Stimulated activated CD4-positive, alpha-beta T cell treated with anti-CD3 and anti-CD28 coated beads, Interleukin-4, amount 100 ng/mL, for 48 hours (primary cell): ENCODE measurements at places on chromosomes 6 and 20.
A peak's percentile ranks its signal among the peaks of the same experiment; 100 is the strongest.

DNA sequence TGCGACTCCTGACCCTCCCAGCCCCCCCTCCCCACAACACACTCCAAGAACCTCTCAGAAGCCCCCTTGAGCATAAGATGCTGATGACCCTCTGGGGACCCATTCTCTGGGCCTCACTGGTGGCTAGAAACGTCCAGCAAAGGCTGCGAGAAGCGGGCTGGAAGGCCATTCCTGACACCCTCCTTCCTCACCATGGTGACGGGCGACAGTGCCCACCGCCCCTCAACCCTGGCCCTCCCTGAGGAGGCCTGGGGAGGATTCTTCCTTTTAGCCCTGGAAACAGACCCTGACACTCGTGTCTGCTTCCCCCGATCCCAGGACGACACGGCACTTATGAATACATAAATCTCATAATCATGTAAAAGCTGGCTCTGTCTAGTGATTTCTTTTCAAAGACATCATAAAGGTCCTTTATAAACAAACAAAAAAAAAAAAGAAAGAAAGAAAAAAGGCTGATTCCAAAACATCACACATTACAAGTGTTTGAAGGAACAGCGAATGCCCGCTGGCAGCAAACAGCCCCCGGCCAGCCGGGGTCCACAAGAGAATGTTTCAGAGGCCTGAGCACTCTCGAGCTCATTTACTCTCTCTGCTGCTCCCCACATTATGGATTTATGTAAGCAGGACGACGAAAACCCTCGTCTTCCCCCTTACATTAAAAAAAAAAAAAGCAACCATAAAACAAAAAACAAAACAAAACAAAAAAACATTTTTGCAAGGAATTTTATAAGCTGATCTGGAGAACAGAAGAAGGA, 40.7 kb downstream of the PREX1 start:
- no peak for DNase-seq

DNA sequence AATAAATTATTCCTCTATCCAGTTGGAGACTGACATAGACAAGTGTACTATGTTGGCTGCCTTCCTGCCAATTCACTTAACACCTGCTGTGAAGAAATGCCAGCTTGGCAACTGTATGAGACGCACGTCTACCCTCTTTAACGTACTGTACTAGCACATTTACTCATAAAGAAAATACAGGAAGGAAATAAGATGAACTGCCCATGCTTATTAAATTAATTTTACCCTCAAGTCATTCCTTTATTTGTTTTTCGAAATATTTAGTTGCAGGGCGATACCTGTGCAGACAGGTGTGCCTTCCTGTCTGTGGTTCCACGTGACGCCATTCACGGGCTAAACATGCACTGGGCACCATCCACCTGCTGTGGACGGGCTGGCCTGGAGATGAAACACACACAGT, 52.0 kb downstream of the PSMG4 start:
- DNase-seq: no peak

DNA sequence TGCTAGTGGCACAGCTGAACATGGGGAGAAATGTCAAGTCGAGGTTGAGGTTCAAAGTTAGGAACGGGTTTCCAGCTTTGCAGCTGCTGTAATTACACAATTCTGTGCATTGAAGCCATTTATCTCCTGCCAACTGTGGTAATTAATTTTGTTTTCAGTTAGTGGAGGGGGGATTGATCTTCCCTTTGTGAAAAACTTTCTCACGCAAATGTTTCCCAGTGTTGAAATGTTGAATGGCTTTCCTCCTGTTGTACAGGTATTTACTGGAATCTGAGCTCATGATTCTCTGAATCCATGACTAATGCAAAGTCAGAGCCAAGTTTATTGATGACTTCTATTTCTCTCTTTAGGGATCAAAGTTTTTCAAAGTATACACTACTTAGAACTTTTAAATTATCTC, 198.4 kb upstream of the SLC35B3 start:
- no peak for DNase-seq

- no peak for DNase-seq
Observed at GRCh38 chr6:98092331-98092730, 742.0 kb upstream of the POU3F2 start.

DNA sequence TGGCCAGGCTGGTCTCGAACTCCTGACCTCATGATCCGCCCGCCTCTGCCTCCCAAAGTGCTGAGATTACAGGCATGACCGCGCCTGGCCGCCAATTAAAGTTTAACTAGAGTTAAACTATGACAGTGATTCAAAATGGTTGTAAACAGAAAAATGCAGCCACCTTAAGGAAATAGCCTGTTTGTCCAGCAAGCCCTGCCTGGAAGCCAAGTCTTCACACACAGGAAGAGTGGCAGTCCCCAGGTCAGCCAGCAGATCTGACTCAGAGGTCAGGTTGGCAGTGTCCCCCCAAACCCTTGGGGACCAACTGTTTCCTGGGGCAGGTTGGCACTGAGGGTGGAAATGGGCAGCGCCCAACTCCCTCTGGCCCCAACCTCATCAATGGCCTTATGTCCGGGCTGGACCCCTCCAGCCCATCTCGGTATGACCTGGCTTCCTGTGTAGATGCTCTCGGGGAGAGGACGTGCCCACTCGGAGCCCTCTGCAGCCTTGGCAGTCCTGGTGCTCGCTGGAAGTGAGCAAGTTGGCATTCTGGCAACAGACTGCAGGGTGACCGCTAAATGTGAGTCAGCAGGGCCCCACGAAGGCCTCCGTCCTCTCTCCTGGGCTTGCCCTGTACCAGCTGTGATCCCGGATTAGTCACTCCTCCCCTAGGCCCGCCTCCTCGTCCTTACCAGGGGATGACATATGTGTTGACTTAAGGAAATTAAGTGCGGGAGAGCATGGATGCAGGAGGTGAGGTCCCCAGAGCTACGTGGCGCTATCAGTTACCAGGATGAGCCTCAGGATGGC, 9.7 kb upstream of the HSP90AB1 start:
- DNase-seq: peak; percentile 57

DNA sequence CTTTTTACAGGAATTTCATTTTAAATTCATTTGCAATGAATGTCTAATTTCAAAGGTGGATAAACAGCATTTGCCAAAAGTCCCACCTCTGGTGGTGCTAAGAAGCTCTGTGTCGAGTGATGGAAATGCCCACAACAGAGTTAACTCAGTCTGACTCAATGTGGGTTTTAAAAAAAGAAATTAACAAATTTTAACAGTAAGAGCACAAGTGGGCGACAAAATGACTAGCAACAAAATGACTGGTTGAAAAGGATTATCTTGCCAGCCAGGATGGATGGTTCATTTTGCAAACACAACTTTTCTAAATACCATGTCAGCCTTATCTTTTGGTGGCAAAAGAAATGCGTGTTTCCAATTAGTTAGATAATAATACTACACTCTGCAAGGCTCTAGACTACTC, 14.3 kb upstream of the TAGAP start:
- no peak for DNase-seq

GRCh38 chr20:23548408-23548807, 19.9 kb downstream of the CST9L start:
- DNase-seq: no peak

DNA sequence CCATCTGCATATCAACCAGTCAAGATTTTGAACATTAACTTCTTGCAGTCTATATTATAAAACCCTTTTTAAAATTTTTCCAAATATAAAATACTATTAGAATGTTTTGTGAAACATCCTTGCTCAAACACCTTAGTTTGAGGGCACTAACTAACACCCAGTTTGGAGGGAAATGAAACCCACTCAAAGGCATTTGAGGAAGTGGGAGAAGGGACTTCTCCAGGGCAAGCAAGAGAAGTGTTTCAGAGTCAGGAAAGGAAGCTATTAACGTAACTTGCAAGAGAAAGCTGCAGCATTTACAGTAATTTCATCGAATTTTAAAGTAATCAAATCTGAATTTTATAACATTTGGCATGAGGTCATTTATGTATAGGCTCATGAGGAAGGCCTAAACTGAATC, 21.3 kb downstream of the MTFR2 start:
- no peak for DNase-seq

DNA sequence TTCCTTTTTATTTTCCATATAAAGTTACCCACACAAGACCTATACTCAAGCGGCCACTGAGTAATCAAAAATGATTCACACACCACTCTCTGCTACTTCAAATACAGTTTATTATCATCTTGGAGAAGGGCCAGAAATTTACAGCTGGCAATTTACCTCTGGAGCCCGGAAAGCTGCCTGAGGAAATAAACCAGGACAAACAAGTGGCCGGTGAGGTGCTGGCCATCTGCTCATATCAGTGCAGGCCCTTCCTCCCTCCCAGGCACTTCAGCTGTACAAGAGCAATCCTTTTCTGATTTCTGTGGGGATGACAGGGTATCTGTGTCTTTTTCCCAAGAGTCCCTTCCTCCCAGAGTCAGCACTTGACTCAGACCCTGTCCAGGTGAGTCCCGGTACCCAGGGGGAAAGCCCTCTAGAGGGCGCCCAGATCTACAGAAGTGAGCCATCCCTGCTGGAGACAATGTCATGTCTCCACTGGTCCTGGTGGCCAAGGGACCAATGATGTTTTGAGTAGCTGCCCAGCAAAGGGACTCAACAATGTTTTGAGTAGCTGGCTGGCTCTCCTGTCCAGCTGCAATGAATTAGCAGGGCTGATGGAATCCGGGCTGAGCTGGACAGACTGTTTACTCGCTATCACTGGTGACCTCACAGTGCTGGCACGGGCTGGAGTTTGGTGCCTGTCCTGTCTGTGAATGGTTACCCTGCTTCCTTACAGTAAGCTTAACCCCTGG, 23.6 kb downstream of the LRP11 start:
- DNase-seq: peak; percentile 32

DNA sequence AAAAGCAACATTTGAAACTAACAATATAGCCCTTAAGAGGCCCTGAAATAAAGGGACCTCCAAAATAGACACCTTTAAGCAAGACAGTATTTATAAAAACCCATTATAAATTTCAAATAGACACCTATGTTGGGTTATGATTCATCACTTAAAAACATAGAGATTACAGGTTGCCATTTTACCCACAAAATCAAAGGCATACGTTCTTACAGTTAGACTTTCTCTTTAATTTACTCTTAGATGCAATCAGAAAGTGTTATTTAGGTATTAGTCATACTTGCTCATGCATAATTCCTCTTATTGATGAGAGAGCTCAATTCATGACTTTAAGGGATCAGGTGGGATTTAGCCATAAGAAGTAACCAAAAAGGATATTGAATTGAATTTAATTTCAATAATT, 51.5 kb upstream of the TMEM200A start:
- DNase-seq: no peak

DNA sequence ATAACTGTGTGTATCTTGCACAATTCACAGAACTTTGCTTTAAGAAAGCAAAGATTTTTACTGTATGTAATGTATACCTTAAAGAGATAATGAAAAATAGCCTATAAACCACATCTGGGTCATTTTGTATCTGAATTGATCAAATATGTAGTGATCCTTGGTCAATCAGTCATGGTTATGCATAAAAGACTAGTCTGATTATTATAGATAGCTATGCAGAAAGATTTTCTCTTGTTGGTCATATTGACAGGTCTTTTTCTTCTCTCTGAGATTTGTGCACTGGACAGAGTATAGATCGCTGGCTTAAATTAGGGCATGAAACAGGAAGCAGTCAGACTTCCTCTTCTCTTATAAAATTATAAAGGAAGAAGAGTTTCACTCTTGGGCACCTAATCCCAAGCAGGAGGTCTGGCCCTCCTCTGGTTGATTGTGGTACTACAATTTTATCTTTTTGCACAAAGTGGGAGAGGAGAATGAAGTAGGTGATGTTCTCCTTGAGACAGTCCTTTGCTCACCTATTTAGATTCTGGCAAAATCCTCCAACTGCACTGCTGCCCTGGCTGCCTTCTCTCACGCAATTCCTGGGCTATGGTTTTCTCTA, 380.9 kb upstream of the RGS17 start:
- no peak for DNase-seq

GRCh38 chr6:155100087-155100486, 105.0 kb downstream of the TIAM2 start:
- DNase-seq: no peak

DNA sequence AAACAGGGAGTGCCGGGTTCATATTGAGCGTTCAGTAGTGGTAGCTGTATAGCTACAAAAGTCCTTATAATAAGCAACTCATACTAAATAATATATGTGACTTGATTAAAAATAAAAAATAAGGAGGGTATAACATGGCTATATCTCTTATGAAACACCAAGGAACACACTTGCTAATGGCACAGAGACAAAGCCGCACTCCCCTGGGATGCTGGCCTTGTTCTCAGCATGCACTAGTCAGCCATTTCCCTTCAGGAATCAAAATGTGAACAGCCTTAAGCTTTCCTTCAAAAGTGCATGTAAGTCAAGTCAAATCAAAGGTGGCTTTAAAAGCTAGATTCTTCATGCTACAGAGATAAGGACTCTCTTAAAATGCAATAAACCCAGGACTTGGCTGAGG, 9.4 kb downstream of the HMGCLL1 start:
- DNase-seq: no peak

DNA sequence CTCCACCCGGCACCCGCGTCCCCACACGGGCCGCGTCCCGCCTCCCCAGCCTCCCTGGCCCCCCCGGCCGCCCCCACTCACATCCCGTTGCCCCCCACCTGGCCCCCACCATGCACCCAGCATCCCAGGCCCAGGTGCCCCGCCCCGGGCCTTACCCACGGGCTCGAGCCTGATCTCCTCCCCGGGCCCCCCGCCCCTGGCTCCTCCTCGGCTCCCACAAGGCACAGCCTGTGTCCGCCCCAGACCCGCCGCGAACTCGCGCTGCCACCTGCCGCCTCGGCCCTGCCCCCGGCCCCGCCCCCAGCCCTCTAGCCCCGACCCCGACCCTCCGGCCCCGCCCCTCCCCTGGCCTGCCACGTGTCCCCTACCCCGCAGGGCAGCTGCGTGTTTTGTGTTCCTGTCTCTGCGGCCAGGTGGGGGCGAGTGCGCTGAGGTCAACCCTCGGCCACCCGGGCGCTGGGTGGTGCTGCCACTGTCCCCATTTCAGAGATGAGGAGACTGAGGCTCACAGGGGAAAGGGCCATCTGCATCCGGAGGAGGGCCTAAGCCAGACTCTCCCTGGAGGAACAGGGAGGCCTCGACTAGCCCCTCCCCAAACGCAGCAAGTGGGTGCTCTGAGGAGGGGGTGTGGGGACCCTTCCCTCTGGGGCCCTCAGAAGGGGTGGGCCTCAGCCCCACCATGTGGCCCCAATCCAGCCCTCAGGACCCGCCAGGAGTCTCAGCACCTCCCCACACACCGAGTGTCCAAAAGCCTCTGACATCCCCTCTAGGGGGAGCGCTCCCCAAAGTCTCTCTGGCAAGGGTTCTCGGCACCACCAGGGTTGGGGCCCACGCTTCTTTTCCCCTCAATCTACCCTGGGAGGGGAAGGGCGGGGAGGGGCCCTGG, 99.8 kb downstream of the TAF4 start:
- no peak for DNase-seq

GRCh38 chr6:56002336-56002735, 126.9 kb upstream of the BMP5 start:
- no peak for DNase-seq

GRCh38 chr20:42532831-42533230, 656.9 kb downstream of the PTPRT start:
- DNase-seq: no peak

GRCh38 chr20:34581341-34582184, 23.0 kb downstream of the MAP1LC3A start:
- DNase-seq: no peak

GRCh38 chr20:17442588-17442987, 88.6 kb downstream of the BFSP1 start:
- DNase-seq: no peak
